HEK293T (cell line): ENCODE measurements at places on chromosomes 3 and 15.

- DNase-seq: no peak
These were observed 281.0 kb upstream of the TBL1XR1 start for GRCh38 chr3:177478170-177478867.

DNA sequence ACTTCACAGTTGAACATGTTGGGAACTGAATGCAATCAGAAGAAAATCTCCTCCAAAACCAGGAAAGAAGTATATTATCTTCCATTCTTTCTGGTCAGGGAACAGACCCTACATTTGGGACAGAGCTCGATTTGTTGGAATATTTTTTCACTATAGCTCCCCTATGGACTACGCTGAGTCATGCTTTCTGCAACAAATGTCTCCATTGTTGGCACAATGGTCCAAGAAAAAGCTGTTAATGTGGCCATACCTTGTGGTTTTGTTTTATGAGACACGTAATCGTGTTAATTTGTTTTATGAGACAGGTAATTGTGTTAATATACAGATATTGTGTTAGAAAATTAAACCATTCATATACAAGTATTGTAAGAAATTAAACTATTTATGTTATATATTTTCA lies 101.4 kb downstream of the TGFBR2 start:
- no peak for DNase-seq

DNA sequence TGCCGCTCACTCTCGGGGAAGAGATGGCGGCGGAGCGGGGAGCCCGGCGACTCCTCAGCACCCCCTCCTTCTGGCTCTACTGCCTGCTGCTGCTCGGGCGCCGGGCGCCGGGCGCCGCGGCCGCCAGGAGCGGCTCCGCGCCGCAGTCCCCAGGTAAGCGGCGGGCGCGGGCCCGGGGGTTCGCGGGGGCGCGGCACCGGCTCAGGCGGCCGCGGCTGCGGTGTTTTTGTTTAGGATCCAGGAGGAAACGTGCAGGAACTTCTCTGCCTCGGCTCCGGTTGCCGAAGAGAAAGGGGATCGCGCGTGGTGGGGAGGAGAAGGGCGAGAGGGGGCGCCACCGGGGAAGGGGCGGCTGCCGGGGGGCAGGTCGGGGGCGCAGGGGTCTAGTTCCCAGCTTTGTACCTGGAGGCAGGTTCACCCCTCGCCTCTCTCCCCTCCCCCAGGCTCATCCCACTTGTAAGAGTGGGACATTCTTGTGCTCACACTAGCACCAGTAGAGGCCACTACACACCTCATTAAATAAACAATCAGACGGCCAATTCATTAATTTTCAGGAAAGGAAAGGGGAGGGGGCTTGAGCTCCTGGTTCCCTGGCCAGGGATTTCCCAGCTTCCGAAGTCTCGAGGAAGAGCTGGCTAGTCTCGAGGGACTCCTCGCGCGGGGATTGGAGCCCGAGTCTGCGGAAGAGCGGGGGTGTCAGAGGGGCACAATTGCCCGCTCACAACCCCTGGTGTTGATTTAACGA lies 562 bp downstream of the NEO1 start:
- peak; percentile 65 for DNase-seq

DNA sequence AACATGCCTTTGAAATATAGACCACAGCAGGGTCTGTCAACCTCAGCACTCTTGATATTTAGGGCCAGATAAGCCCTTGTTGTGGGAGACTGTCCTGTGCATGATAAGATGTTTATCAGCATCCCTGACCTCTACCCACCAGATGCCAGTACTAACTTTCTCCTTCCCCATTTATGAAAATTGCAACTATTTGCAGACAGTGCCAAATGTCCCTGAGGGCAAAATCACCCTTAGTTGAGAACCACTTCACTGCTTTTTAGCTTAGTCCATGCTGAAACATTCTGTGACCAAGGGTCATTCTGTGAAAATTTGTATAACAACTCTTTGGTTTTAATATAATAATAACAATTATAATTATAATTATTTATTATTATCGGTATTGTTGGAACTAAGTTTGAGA lies 1032.4 kb downstream of the MCTP2 start:
- no peak for DNase-seq

- DNase-seq: no peak
These were observed 85.3 kb downstream of the SLC49A4 start for GRCh38 chr3:122880173-122880572.

DNA sequence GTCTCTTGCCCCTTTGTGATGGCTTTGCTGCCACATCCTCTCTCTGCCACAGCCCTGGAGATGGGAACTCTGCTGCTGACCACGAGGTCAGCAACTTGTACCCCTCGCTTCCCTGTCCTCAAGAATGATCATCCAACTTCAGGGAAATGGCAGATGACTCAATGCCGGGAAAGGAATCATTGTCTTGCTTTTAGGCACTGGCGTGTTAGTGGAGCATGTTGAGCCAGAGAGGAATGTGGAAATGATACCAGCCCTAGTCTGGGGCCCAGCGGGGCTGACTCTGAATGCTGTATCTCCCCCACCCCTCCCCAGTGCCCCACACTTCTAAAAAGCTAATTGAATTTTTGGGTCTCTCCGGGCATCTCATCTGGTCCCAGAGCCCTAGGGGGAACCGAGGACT lies 184.9 kb upstream of the BHLHE40 start:
- DNase-seq: no peak

DNA sequence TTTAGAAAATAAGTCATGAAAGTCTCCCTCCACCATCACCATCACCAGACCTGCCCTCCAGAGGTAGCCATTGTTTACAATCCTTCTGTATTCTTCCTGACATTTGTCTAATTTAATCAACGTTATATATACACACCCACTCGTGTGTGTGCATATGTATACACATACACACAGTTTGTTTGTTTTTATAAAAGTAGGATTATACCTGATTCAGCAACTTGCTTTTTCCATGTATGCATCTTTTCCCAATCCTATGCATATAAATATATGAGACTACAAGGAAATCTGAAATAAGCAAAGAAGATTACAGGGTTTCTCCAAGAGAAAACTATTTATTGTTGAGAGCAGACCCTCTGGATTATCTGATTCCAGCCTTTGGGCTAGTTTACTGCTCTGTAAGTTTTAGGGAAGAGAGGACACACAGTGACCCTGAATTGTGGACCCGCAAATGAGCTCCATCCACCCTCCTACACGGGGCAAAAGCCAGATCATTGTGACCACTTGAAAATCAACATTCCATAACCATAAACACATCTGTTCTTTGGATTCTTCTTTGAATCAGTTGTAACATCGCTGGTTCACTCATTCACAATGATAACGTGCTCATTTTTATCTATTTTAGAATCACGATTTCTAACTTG lies 104.3 kb downstream of the CPN2 start:
- no peak for DNase-seq

DNA sequence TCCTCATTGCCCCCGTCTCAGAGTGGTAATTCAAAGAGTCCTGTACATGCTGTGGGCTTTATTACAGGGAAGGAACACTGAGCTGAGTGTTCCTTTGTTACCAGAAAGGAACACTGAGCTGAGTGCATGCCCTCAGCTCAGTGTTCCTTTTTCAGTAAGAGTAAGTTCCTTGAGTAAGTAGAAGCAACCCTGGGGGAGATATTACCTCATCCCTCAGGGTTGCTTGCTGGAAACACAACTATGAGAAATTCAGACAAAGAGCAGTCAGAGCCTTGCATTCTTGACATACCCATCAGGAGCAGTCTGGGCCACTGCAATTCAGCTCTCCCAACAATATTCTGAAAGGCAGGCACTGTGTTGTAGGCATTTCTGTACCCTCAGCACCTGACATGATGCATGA lies 17.0 kb downstream of the CHRM5 start:
- no peak for DNase-seq

DNA sequence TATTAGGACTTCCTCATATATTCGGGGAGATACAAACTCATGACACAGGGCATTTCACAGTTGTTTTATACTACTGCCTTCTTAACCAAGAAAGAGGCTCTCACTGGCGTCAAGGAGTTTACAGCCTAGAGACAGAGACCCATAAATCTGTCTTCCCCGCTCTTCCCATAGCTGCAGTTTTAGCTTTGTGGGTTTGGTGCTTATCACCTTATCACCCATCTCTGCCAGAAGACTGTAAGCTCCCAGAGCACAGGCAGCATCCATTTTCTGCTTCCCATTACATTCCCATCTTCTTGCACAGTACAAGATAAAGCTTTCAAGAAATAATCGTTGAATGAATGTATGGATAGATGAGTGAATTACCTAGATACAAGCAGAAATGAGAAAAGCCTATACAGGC lies 144.3 kb downstream of the TNIK start:
- no peak for DNase-seq

DNA sequence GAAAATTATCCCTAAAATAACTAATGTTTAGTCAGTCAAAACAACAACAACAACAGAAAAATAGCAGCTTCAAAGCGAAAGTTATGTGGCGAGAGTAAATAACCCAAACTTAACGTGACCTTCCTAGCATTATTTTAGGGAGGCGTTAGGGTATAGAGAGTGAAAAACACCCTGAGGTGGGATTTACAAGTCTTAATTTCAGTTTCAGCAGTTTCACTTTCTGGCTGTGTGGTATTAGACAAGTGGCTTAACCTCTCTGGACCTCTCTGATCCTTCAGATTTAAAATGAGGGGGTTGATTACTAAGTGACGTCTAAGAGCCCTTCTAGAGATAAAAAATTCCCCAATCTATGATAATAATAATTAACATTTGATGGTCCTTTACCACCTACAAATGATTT lies 291.2 kb downstream of the ZBTB20 start:
- DNase-seq: no peak

GRCh38 chr3:53005854-53006513 lies 39.9 kb downstream of the SFMBT1 start:
- DNase-seq: no peak

GRCh38 chr15:49471733-49472132 lies 48.7 kb downstream of the FGF7 start:
- DNase-seq: no peak

DNA sequence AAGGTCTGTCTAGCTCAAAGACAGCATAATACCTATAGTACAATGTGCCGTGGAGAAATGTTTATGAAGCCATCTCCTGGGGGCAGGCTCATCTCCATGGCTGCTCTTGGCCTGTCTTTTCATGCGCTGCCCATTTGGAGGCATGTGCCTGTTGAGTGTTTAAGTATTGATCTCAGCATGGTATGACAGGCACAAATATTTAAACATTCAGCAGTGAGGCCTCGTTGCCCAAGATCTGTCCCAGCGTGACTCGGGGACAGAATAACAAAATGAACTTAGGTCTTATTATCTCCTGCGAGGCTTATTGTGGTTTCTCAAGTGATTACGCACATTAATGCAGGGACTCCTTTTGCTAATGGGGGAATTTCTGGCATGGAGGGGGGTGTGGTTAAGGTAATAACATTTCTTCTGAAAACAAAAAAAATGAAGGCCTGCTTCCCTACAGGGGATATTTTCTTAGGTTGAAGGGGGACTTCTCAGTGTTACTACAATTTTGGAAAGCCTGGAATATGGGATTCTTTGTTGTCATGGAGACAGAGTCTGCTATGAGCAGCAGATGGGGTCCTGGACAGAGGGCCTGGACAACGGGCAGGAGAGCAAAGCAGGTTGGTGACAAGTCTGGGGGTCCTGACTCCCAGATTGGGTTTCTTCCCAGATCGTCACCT lies 4.4 kb upstream of the SLC6A1 start:
- no peak for DNase-seq
